ENCODE measurements at places on chromosomes 11 and 22. TPM values are rescaled to one million over a fixed set of nuclear protein-coding genes. Genes with fewer than 3 reads are reported as not detected.

DEFB131B gene
- not detected for total RNA-seq

TCN2 gene
- total RNA-seq: 0.65 TPM

PGM2L1 gene
- 10.8 TPM for total RNA-seq

GRCh38 chr11:47611348-47611794, 17.2 kb upstream of the C1QTNF4 start:
- H3K4me3 ChIP-seq: no peak overlapping the region
- no peak for DNase-seq
- peaks cover 5% of the 10 kb centered on the region for H3K36me3 ChIP-seq
- no peaks in the 10 kb centered on the region for H3K4me1 ChIP-seq
- no peak overlapping the region for H3K27ac ChIP-seq

DNA sequence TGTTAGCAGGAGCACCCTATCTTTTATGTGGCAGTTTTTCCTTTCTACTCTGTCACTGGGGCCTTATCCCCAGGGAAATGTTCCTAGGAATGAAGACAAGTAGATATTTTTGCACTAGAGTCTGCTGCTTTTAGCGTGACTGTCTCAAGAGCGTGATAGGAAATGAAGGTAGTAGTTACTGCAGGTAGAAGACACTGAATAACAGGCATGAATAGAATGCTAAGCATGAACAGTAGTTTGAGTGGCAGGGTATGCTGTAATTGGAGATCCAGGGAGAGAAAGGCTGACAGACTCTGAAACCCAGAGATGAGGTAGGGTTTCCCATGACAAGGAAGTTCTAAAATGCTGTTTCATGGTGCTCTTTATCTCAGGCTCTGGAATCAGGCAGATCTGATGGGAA, 475.1 kb downstream of the NELL1 start:
- H3K36me3 ChIP-seq: no peaks in the 10 kb centered on the region
- H3K4me1 ChIP-seq: no peaks in the 10 kb centered on the region
- H3K27me3 ChIP-seq: no peaks in the 10 kb centered on the region
- H3K27ac ChIP-seq: no peak overlapping the region
- DNase-seq: no peak

DNA sequence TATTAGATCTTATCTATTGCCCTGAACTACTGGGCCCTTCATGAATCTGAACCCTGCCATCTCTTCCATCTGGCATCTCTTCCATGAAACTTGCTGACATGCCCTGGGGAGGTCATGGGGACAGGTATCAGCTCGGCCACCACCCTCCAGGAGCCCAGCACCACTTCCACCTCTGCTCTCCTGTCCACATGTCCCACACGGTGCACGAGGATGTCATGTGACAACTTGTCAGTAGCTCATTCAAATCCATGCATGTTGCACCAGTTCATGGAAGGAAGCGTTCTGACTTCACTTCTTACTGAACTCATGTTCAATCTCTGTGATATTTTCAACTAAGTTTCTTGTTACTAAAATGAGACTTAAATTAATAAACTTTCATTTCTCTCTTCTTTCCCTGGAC, 16.6 kb downstream of the YPEL1 start:
- H3K27ac ChIP-seq: peak overlapping the region; percentile 32
- H3K4me1 ChIP-seq: peaks cover 8% of the 10 kb centered on the region
- no peak overlapping the region for H3K4me3 ChIP-seq
- DNase-seq: no peak

DNA sequence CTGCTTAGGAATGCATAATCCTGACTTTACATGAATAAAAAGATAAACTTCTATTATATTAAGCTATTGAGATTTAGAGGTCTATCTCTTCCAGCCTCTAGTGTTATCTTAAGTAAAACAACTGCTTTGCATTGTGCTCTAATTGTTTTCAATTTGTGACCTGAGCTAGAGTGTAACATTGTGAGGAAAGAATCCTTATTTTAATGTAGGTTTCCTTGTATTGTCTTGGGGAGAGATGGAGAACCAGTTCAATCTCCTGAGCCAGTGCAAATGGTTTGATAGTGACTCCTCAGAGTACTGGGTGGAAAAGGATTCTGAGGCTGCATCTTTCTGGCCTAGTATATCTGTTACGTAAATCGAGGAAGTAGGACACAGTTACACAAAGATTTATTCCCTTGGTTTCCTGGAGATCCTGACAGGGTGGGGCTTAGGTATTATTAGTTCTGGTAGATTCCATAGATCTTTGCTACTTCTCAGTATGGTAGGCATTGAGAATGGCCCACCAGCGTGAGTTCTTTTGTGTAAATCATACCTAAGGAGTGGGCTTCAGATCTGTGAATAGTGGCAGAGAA, 683.5 kb upstream of the CCDC179 start:
- no peaks in the 10 kb centered on the region for H3K36me3 ChIP-seq
- H3K27me3 ChIP-seq: no peaks in the 10 kb centered on the region
- no peak for DNase-seq
- no peak overlapping the region for H3K4me3 ChIP-seq
- H3K4me1 ChIP-seq: no peaks in the 10 kb centered on the region
- no peak overlapping the region for H3K27ac ChIP-seq

- no peaks in the 10 kb centered on the region for H3K36me3 ChIP-seq
- peaks cover 4% of the 10 kb centered on the region for H3K4me1 ChIP-seq
- no peak overlapping the region for H3K27ac ChIP-seq
- no peak overlapping the region for H3K4me3 ChIP-seq
- H3K27me3 ChIP-seq: no peaks in the 10 kb centered on the region
Observed at GRCh38 chr11:71421392-71421950, 26.7 kb downstream of the DHCR7 start.

DNA sequence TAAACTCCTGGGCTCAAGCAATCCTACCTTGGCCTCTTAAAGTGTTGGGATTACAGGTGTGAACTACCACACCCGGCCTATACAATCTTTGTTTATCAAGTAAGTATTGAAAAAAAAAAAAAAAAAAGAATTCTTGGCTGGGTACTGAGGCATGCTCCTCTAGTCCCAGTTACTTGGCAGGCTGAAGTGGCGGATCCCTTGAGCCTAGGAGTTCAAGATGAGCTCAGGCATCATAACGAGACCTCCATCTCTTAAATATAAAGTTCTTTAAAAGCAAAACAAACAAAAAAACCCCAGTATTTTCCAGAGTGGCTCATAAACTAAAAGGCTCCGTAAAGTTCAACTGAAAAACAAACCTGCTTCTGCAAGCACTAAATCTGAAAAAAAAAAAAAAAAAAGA, 50.3 kb upstream of the GAB2 start:
- H3K27ac ChIP-seq: no peak overlapping the region
- DNase-seq: no peak
- H3K27me3 ChIP-seq: no peaks in the 10 kb centered on the region
- no peak overlapping the region for H3K4me3 ChIP-seq
- peaks cover 17% of the 10 kb centered on the region for H3K4me1 ChIP-seq

GRCh38 chr11:118434553-118435289, 1.6 kb upstream of the KMT2A start:
- peaks cover 35% of the 10 kb centered on the region for H3K4me1 ChIP-seq
- peak overlapping the region; percentile 98 for H3K4me3 ChIP-seq
- H3K36me3 ChIP-seq: no peaks in the 10 kb centered on the region
- peak overlapping the region; percentile 95 for H3K27ac ChIP-seq

- no peak overlapping the region for H3K4me3 ChIP-seq
- H3K4me1 ChIP-seq: peaks cover 9% of the 10 kb centered on the region
- no peak overlapping the region for H3K27ac ChIP-seq
Observed at GRCh38 chr11:44192462-44193100, 97.1 kb downstream of the EXT2 start.

GRCh38 chr11:70622091-70622490, 223.8 kb downstream of the CTTN start:
- no peak overlapping the region for H3K4me3 ChIP-seq
- no peak overlapping the region for H3K27ac ChIP-seq
- peaks cover 6% of the 10 kb centered on the region for H3K27me3 ChIP-seq
- no peak for DNase-seq
- no peaks in the 10 kb centered on the region for H3K36me3 ChIP-seq

GRCh38 chr11:22677153-22677903, 10.9 kb downstream of the GAS2 start:
- no peak overlapping the region for H3K27ac ChIP-seq
- no peaks in the 10 kb centered on the region for H3K4me1 ChIP-seq
- H3K36me3 ChIP-seq: no peaks in the 10 kb centered on the region
- no peak overlapping the region for H3K4me3 ChIP-seq
- H3K27me3 ChIP-seq: peaks cover 29% of the 10 kb centered on the region
- no peak for DNase-seq

- H3K27ac ChIP-seq: no peak overlapping the region
- H3K4me1 ChIP-seq: peaks cover 33% of the 10 kb centered on the region
- peaks cover 24% of the 10 kb centered on the region for H3K27me3 ChIP-seq
- peak overlapping the region; percentile 84 for H3K4me3 ChIP-seq
- no peak for DNase-seq
Observed at GRCh38 chr11:57476757-57477506, 16.6 kb downstream of the RTN4RL2 start.

GRCh38 chr11:103987629-103988594, 48.5 kb upstream of the DDI1 start:
- no peak for DNase-seq
- no peak overlapping the region for H3K27ac ChIP-seq
- peaks cover 5% of the 10 kb centered on the region for H3K27me3 ChIP-seq
- no peaks in the 10 kb centered on the region for H3K4me1 ChIP-seq

DNA sequence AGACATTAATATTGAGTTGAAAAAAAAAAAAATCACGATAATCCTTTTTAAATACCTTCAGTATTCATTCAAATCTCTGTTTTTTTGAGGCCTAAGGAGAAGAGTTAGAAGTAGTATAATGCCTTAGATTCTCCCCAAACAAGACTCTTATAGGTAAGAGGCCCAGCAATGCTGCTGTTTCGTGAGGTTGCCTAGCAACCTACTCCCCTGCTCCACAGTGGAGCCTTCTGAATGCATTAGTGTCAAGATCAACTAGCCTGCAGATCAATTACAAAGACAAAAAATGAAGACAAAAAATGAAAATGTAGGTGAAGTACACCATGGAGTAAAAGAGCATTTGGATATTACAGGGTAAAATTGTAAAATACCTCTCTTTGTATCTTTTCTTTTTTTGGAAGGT, 229.8 kb upstream of the LUZP2 start:
- H3K4me1 ChIP-seq: no peaks in the 10 kb centered on the region
- no peak overlapping the region for H3K27ac ChIP-seq
- no peak overlapping the region for H3K4me3 ChIP-seq
- H3K27me3 ChIP-seq: no peaks in the 10 kb centered on the region
- H3K36me3 ChIP-seq: no peaks in the 10 kb centered on the region

DNA sequence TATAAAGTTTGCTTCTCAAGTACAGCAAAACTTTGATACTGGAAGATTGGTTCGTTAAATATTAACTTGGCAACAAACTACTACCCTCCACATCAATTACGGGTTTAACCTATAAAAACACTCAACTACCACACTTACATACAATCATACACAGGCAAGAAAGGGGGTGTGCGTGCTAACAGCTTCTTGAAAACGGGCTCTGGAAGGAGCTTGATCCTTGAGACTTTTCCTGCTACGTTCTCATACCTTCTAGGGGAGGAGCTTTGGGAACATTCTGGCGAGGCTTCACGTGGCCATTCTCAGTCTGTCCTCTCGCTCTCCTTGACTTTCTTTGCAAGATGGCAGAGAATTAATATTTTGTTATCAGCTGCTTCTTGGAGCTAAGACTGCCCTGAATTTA, 6.8 kb upstream of the ESAM start:
- H3K27ac ChIP-seq: peak overlapping the region; percentile 6
- DNase-seq: no peak
- no peaks in the 10 kb centered on the region for H3K36me3 ChIP-seq
- no peaks in the 10 kb centered on the region for H3K27me3 ChIP-seq

- H3K36me3 ChIP-seq: peaks cover 6% of the 10 kb centered on the region
- H3K4me3 ChIP-seq: no peak overlapping the region
- DNase-seq: no peak
- no peaks in the 10 kb centered on the region for H3K4me1 ChIP-seq
Observed at GRCh38 chr11:876545-876944, 33.9 kb downstream of the TSPAN4 start.

GRCh38 chr11:63508009-63508408, 2.1 kb downstream of the LGALS12 start:
- H3K27me3 ChIP-seq: no peaks in the 10 kb centered on the region
- H3K4me1 ChIP-seq: peaks cover 4% of the 10 kb centered on the region
- no peak for DNase-seq
- H3K27ac ChIP-seq: peak overlapping the region; percentile 27

DNA sequence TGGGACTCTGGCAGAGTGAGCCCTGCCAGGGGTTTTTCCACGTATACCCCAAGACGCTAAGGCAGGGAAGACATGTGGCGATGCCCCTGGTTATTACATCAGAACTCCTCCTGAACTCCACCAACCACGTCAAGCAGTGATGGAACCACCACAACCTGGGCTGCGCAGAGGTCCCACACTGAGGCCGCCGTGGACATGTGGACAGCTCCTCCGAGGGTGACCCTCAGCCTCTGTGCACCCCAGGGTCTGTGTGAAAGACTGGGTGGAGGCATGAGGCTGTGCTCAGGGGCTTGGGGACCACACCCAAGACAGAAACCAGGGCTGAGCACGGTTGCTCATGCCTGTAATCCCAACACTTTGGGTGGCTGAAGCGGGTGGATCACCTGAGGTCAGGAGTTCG, 52.2 kb downstream of the TRMU start:
- no peaks in the 10 kb centered on the region for H3K4me1 ChIP-seq
- no peaks in the 10 kb centered on the region for H3K36me3 ChIP-seq
- no peak for DNase-seq
- H3K27me3 ChIP-seq: peaks cover 6% of the 10 kb centered on the region
- no peak overlapping the region for H3K27ac ChIP-seq
- no peak overlapping the region for H3K4me3 ChIP-seq

DNA sequence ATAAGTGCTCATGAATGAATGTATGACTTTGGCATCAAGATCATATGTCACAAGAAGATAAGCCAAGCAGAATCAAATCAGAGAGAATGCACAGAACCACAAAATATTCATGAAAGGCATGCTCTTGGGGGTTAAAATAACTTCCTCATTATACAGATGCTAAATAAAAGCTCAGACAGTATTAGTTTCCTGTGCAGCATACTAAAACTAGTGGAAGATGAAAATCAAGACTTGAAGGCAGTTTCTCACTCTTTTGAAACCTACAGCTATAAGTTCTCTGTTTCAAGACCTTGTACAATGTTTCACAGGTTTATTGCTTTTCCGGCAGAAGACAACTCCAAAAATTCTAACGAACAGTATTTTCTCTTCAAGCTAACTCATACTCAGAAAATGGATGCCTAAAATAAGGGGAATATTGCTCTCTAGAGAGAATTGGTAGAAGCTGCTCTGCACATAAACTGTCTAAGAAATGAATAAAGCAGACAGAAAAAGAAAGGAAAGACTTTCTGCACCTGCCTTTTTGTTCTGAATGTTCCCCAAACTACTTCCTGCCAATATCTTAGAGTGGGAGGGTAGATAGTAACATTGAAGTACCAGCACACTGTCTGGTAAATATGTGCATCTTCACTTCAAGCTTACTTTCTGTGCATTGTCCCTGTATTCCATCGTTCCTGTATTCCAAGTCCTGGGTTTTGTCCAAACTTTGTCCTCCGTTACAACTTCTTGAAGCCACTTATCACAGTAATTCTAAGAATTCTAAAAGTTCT, 639.4 kb upstream of the FAT3 start:
- H3K4me3 ChIP-seq: no peak overlapping the region
- no peaks in the 10 kb centered on the region for H3K36me3 ChIP-seq
- H3K4me1 ChIP-seq: no peaks in the 10 kb centered on the region
- H3K27ac ChIP-seq: no peak overlapping the region
- H3K27me3 ChIP-seq: no peaks in the 10 kb centered on the region
- DNase-seq: no peak

- DNase-seq: no peak
- no peak overlapping the region for H3K27ac ChIP-seq
- H3K4me3 ChIP-seq: no peak overlapping the region
- peaks cover 22% of the 10 kb centered on the region for H3K27me3 ChIP-seq
- peaks cover 3% of the 10 kb centered on the region for H3K36me3 ChIP-seq
Observed at GRCh38 chr11:111186308-111186915, 59.1 kb upstream of the POU2AF2 start.

All from T-helper 17 cell (primary cell).